AG09319 (cell line): ENCODE measurements at places on chromosomes 5 and 9.

- DNase-seq: no peak
Measured at GRCh38 chr5:97418462-97418861, 235.4 kb upstream of the RIOK2 start.

DNA sequence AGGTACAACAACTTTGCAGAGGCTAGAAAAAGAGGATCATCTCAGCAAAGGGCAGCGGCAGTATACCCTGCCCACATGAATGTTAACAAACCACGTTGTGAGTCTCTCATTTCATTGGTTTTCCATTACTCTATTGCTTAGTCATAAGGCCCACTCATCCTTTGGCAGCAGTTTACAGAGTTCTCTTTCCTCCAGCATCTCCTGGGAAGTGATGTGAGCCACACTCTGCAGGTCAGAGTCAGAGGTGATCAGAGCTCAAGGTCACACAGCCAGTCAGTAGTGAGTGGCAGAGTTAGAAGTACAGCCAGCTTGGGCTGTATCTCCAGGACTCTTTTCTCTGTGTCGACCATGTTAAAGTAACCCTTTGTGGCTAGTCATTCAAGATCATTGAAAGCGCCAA, 599.6 kb upstream of the GRAMD2B start:
- DNase-seq: no peak

DNA sequence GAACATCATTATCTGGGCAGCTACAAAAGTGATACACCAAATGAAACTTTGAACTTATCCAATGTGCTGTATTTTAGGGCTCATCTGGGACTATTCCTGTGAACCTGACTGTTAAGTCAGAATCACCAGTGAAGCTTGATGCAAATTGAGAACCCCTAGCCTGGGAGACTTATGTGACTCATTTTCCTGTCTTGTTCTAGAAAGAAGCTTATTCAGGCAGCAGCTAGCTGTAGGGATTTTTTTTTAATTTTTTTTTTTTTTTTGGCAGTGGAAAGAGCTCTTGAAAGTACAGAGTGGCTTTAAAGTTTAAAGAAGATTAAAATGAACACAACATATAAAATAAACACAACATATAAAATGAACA, 81.1 kb upstream of the TNFAIP8 start:
- no peak for DNase-seq

GRCh38 chr5:97545446-97545845, 362.4 kb upstream of the RIOK2 start:
- no peak for DNase-seq

- no peak for DNase-seq
Measured at GRCh38 chr9:137446851-137447471, 5.8 kb upstream of the ENTPD8 start.

DNA sequence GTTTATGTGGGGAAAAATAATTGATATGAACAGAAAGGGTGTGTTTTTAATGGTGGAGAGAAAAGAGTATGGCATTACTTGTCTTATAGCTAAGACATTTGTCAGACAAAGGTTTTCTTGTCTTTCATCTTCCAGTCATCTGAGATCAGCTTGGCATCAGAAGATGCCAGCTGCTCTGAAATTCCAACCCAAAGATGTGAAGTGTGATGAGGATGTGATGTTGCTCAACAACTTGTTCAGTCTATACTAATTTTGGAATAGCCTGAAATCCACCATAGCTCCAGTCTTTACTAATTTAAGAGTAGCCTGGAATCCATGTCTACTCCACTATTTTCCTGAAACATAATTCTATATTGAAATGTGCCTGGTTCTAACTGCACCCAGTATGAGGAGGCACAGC, 182.3 kb downstream of the CFAP90 start:
- no peak for DNase-seq

GRCh38 chr5:110899566-110900412, 161.0 kb downstream of the SLC25A46 start:
- DNase-seq: no peak

GRCh38 chr5:12208366-12209100, 304.3 kb upstream of the CTNND2 start:
- no peak for DNase-seq

GRCh38 chr9:136089697-136090045, 5.4 kb downstream of the NACC2 start:
- DNase-seq: no peak

GRCh38 chr5:39420482-39421145, 4.2 kb downstream of the DAB2 start:
- peak; percentile 65 for DNase-seq

- DNase-seq: no peak
Measured at GRCh38 chr5:2038321-2039179, 155.8 kb upstream of the IRX4 start.

- peak; percentile 69 for DNase-seq
Measured at GRCh38 chr5:150022158-150022531, 21.6 kb downstream of the HMGXB3 start.

GRCh38 chr9:89446961-89447310, 51.0 kb downstream of the SEMA4D start:
- no peak for DNase-seq

DNA sequence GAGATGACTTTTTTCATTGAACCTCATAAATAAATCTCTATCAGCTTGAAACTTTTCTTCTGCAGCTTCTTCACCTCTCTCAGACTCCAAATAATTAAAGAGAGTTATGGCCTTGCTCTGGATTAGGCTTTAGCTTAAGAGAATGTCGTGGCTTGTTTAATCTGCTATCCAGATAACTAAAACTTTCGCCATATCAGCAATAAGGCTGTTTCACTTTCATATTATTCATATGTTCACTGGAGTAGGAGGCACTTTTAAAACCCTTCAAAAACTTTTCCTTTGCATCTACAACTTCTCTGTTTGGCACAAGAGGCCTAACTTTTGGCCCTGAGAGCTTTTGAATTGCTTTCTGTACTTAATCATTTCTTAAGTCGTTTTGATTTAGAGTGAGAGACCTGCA, 386.9 kb upstream of the FAM174A start:
- no peak for DNase-seq

DNA sequence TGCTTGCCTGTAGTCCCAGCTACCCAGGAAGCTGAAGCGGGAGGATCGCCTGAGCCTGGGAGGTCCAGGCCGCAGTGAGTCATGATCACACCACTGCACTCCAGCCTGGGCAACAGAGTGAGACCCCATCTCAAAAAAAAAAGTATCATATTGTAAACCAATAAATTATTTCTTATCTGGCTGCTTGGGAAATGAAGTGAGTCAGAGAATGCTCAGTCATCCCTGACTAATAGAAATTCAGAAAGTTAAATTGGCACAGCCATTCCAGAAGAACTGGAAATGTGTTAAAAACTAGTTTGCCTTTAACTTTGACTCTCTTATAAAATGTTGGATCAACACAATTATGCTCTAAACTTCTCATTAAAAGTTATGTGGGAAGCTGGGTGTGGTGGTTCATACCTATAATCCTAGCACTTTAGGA, 9.8 kb upstream of the GNE start:
- DNase-seq: no peak

DNA sequence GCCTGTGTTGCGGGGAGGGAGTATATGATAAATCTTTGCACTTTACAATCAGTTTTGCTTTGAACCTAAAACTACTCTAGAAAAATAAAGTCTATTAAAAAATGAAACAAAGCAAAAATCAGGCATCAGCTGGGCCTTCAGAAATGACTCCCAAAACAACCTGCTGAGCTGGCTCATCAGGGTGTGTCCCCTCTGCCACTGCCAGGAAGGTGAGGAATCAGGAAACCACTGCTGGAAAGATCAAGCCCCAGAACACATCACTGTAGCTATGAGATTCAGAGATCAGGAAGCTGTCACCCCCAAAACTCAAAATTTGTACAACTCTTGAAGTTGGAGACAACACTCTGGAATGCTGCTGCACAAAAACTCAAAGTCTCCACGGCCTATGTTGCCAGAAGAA, 40.5 kb upstream of the TBCA start:
- no peak for DNase-seq

DNA sequence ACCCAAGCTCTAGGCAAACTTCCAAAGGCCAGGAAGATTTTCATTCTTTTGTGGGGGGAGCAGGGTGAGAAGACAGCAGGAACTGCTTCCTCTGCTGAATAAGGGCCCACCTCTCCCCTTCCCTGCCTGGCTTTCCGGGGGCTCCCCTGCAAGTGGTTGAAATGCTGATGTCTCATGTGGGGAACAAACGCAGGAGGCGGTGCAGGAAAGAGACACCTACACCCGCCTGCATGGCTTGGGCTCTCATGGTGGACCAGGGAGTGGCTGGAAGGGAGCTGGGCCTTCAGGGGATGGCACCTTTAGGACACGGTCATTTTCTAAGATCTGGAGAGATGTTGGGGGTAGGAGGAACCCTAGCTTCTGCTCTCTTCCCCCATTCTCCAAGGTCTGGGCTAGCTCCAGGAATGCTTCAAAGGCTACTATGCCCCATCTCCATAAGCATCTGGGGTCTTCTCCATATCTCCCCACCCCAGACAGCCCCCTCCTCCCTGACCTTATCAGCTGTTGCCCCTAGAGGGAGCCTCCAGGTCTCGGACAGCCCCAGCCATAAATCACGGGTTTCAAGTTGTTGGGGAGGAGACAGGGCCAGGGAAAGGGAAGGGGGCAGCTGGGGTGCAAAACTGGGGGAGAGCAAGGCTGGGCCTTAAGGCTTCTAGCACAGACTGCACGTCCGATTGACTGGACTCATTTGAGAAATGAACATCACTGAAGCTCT, 76.6 kb downstream of the PSD2 start:
- no peak for DNase-seq

DNA sequence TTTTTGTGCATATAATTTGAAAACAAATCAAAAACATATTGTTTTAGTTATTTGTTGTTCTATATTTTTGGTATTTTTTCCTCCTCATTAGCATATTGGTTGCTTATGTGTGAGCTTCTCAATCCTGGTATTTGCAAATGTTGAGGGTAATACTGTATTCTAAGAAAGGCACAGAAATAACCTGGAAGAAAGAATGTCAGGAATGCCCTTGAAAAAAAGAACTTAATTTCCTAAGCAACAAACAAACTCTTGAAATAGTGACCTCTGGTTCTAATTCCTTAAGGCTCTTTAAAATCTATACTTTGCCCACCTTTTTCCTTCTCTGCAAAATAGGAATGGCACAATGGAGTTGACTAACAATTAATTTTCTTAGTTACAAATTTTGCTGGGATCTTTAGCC, 117.5 kb downstream of the HMHB1 start:
- DNase-seq: no peak

GRCh38 chr5:135147294-135148090, 113.5 kb upstream of the PITX1 start:
- no peak for DNase-seq

- no peak for DNase-seq
Measured at GRCh38 chr9:121851641-121852091, 200.2 kb downstream of the DAB2IP start.

GRCh38 chr9:124504530-124505005, 2.6 kb downstream of the NR5A1 start:
- no peak for DNase-seq

DNA sequence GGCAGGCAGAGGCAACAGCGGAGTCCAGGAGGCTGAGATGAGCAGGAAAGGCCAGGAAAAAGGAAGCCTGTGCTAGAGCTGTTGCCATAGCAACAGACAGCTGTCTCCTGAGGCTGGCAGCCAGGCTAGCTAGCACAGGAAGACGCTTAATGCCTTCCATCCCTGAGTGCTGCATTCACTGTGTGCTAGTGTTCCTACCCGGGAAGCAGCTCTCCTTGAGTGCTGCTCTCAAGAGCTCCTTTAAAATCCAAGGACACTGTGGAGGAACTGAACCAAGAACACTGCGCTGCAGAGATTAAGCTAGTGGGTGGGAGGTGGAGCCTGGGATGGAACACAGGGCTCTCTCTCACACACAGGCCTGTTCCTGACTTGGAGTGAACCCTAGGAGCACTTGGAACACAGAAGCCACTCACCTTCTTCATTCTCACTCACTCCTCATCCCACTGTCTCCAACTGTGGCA, 53.5 kb upstream of the IL7R start:
- DNase-seq: peak; percentile 63

GRCh38 chr5:5560016-5560415, 137.5 kb downstream of the ICE1 start:
- DNase-seq: no peak

GRCh38 chr5:1555011-1555807, 31.4 kb upstream of the LPCAT1 start:
- DNase-seq: peak; percentile 40
